ENCODE measurements at places on chromosomes 6 and 20.

GRCh38 chr6:42502990-42503389, 51.3 kb upstream of the TRERF1 start:
- no peaks in the 10 kb centered on the region for H3K27me3 ChIP-seq
- no peak for DNase-seq
- H3K36me3 ChIP-seq: no peaks in the 10 kb centered on the region
- H3K4me1 ChIP-seq: no peaks in the 10 kb centered on the region

DNA sequence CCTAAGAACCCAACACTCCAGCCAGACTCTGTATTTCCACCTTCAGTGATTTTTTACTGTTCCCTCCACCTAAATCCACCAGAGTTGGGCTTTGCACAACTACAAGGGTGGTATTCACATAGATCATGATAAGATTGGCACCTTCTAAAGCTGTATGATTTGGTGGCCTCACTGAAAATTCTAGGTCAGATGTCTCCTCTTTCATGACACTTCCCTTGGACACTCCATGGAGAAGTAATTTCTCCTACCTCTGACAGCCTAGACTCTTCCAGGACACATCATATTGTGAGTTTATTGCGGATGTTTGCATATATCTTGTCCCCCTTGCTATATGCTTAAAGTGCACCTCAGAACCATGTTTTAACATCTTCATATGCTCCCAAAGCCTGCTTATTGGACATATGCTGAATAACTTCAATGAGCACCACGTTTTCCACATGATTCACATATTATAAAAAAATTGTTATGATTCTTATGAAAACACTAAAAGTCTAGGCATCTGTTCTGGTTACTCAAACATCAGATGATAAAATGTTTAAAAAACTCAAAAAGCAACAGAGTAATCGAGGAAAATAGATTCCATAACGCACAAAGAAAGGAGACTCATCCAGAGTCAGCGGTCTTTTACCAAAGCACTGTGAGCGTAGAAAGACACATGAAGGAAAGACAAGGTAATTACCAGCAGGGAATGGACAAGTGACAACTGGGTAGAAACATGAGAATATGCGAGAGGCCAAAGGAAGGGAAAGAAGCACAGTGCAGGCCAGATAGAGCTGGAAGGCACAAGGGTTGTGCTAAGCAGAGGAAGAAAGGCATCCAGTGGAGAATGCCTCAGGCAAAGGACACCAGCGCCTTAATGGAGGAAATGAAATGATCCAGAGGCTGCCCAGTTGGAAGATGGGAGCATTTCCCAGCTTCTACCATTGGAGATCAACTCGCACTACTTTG, 46.5 kb downstream of the KIF16B start:
- no peak overlapping the region for H3K4me3 ChIP-seq
- H3K36me3 ChIP-seq: no peaks in the 10 kb centered on the region
- DNase-seq: no peak
- peaks cover 21% of the 10 kb centered on the region for H3K4me1 ChIP-seq
- peak overlapping the region; percentile 91 for H3K27ac ChIP-seq

- no peaks in the 10 kb centered on the region for H3K36me3 ChIP-seq
- no peak overlapping the region for H3K27ac ChIP-seq
- no peak overlapping the region for H3K4me3 ChIP-seq
- no peaks in the 10 kb centered on the region for H3K4me1 ChIP-seq
- H3K27me3 ChIP-seq: no peaks in the 10 kb centered on the region
- peak; percentile 8 for DNase-seq
These were observed 94.5 kb upstream of the NRSN1 start for GRCh38 chr6:24031496-24031895.

DNA sequence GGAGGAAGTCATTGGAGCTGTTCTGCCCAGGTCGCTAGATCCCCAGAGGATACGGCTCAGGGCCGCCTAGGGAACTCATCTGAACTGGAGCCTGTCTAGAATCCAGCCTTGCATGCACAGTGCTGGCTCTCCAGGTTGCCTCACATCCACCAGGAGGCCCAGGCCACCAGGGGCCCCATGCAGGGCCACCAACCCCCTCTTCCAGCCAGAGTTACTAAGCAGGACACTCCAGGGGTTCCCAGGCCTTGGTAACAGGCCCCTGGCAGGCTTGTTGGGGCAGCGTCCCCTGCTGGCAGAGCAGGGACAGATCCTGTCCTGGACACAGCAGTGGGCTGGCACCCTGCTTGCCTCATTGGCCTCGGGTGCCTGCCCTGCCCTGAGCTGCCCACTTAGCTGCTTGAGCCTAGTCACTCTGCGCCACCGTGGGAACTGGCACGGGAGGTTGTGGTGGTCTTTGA, 35.3 kb downstream of the EFCAB8 start:
- no peak for DNase-seq
- no peaks in the 10 kb centered on the region for H3K4me1 ChIP-seq
- no peak overlapping the region for H3K4me3 ChIP-seq
- no peaks in the 10 kb centered on the region for H3K27me3 ChIP-seq
- no peaks in the 10 kb centered on the region for H3K36me3 ChIP-seq
- H3K27ac ChIP-seq: no peak overlapping the region

DNA sequence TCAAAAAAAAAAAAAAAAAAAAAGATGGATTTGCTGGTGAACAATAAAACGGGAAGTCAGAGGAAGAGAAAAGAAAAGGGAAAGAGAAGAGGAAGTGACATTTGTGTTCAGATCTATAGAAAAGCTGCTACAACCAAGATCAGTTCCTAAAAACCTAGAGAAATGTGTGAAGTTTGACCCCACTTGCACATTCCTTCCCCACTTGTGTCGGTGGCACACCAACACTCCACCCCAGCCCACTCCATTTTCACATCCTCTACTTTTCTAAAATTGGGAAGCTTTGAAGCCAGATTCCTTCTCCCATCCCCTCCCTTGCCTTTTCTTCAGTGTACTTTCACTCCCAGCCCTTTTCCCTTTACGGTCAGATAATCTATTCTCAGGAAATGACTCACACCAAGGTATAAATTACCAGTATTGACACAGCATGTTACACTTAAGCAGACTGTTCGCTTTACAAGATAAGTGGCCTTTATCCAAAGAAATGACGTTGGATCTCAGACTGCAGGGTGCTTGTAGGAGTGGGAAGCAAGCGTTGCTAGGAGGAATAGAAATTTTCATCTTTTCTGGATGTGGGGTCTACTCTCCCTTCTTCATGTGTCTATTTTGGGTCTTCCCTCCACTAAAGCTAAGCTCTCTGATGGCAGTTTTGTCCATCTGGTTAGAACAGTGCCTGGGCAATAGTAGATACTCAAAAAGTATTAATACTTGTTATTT, 92.5 kb upstream of the ADGRF1 start:
- DNase-seq: peak; percentile 68
- peak overlapping the region; percentile 66 for H3K27ac ChIP-seq
- no peaks in the 10 kb centered on the region for H3K36me3 ChIP-seq
- H3K4me1 ChIP-seq: peaks cover 20% of the 10 kb centered on the region
- H3K27me3 ChIP-seq: no peaks in the 10 kb centered on the region

DNA sequence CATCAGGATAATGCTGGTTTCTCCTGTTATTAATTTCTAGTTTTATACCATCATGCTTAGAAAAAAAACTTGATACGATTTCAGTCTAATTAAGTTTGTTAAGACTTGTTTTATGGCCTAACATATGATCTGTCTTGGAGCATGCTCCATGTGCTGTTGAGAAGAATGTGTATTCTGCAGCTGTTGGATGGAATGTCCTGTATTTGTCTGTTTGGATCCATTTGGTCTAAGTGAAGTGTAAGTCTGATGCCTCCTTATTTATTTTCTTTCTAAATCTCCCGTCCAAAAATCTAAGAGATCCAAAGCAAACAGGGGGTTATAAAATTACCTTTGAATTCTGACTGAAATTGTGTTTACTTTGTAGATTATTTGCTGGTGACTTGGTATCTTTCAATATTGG, 30.0 kb upstream of the PRND start:
- H3K36me3 ChIP-seq: no peaks in the 10 kb centered on the region
- no peak for DNase-seq
- no peak overlapping the region for H3K27ac ChIP-seq
- H3K27me3 ChIP-seq: no peaks in the 10 kb centered on the region
- H3K4me1 ChIP-seq: peaks cover 12% of the 10 kb centered on the region
- no peak overlapping the region for H3K4me3 ChIP-seq

DNA sequence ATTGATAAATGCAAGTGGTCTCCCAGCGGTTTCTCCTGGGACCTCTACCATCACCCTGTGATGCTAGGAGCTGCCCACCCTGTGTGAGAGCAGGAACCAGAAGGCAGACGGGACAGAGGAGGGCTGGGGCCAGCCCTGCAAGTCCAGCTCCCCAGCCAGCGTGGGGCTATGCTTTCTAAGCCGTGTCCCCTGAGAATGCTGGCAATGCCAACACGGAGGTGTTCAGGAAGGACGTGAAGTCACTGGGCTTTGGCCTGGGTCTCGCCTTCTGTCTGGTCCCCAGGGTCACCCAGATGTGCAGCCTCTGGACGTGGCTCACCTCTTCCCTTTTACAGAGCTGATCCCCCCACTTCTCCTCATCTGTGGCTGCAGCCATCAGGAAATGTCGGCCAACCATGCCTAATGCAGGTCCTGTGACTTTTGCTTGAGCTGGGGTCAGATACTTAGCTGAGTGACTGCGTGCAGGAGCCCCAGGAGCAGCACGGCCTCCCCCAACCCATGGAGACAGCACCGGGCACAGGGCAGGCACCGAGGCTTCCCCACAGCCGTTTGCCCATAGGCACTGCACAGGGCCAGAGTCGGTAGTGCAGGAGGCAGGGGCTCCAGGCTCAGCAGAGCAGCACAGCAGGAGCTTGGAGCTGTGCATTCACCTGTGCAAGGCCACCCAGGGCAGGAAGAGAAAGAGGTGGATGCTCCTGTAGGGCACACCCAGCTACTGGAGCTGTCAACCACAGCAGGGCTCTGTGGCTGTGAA, 66.2 kb downstream of the GNAS-AS1 start:
- no peaks in the 10 kb centered on the region for H3K36me3 ChIP-seq
- no peak overlapping the region for H3K4me3 ChIP-seq
- H3K27ac ChIP-seq: no peak overlapping the region
- H3K27me3 ChIP-seq: peaks cover 15% of the 10 kb centered on the region

GRCh38 chr6:79755967-79756366, 124.8 kb downstream of the SH3BGRL2 start:
- no peaks in the 10 kb centered on the region for H3K4me1 ChIP-seq
- H3K27me3 ChIP-seq: no peaks in the 10 kb centered on the region
- H3K4me3 ChIP-seq: no peak overlapping the region
- H3K27ac ChIP-seq: no peak overlapping the region

DNA sequence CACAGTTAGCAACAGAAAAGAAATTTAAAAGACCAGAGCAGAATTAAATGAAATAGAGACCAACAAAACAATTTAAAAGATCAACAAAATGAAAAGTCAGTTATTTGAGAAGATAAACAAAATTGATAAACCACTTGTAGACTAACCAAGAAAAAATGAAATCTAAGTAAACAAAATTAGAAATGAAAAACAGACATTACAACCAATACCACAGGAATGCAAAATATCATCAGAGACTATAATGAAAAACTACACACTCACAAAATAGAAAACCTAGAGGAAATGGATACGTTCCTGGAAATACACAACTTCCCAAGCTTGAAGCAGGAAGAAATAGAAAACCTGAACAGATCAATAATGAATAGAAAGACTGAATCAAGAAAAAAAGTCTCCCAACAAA, 97.8 kb downstream of the WDR27 start:
- no peak overlapping the region for H3K27ac ChIP-seq
- no peaks in the 10 kb centered on the region for H3K27me3 ChIP-seq
- no peak overlapping the region for H3K4me3 ChIP-seq
- H3K4me1 ChIP-seq: no peaks in the 10 kb centered on the region
- no peaks in the 10 kb centered on the region for H3K36me3 ChIP-seq
- no peak for DNase-seq

GRCh38 chr6:137497721-137498463, 3.7 kb upstream of the OLIG3 start:
- H3K4me1 ChIP-seq: peaks cover 5% of the 10 kb centered on the region
- H3K4me3 ChIP-seq: no peak overlapping the region
- DNase-seq: no peak

GRCh38 chr6:99032396-99032795, 84.7 kb upstream of the FBXL4 start:
- no peak for DNase-seq
- H3K27me3 ChIP-seq: no peaks in the 10 kb centered on the region
- no peak overlapping the region for H3K4me3 ChIP-seq

DNA sequence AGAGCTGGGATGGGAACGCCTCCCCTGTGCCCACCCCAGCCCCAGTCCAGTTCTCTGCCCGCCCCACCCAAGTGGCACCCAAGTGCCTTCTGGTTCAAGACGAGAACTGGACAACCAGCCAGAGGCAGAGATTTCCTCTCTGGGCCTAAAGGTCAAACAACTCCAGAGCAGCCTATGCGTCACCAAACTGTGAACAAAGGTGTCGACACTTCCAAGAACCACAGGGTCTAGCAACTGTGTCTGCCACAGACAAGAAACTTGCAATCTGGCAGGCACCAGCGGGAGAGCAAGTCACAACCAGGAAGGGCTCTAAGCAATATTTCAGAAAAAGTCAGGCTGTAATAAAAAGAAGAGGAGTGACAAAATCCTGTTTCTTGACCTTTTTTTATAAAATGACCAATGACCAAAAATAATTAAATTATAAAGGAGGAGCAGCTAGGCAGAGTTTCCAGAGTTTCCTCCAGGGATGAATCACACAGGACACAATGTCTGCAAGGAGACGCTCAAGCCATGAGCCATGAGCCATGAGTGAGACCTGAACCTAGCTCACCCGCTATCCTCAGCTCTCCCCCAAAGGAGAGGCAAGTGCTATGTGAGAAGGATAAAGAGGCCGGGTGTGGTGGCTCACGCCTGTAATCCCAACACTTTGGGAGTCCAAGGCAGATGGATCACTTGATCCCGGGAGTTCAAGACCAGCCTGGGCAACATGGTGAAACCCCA, 11.1 kb downstream of the EDEM2 start:
- H3K27ac ChIP-seq: no peak overlapping the region
- DNase-seq: no peak
- no peaks in the 10 kb centered on the region for H3K36me3 ChIP-seq
- H3K4me3 ChIP-seq: no peak overlapping the region

DNA sequence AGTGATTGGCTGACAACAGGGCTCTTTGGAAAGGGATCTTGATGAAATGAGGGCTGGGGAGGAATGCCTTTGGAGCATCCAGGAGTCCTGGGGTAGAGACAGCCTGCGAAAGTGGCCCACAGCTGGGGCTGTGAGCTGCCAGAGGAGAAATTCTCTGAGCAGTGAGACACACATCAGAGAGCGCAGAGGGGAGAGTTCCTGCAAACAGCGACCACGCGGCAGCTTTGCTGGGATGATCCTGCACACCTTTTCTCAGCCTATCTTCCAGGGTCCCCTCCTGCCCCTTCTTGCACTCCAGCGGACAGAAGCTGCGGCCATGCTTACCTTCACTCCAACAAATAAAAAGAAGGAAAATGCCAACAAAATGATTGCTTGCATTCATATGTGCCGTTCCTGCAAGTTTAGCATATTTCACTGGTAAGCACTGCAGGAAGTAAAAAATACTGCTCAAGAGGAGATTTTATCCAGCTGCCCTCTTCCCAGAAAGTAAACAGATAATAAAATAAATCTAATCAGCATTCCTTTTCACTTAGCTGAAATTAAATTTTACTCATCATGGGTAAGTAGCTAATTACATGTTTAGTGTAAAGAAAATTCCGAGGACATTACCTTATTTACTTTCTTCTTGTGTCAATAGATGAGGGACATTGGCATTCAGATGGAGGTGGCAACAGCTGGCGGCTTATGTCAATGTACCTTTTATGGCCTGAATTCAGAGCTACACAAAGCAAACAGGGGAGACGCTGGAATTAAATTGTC, 339.9 kb upstream of the ARID1B start:
- H3K27me3 ChIP-seq: no peaks in the 10 kb centered on the region
- no peak for DNase-seq
- no peaks in the 10 kb centered on the region for H3K36me3 ChIP-seq
- H3K27ac ChIP-seq: no peak overlapping the region
- no peaks in the 10 kb centered on the region for H3K4me1 ChIP-seq
